ENCODE measurements at places on chromosomes 5 and 9. TPM values are rescaled to one million over a fixed set of nuclear protein-coding genes. Genes with fewer than 3 reads are reported as not detected.

Gene IFNK
- not detected for total RNA-seq

- no peaks in the 10 kb centered on the region for H3K27me3 ChIP-seq
- H3K4me1 ChIP-seq: no peaks in the 10 kb centered on the region
- no peak overlapping the region for H3K27ac ChIP-seq
- no peaks in the 10 kb centered on the region for H3K36me3 ChIP-seq
- DNase-seq: no peak
Observed at GRCh38 chr5:67773411-67774266, 441.9 kb upstream of the PIK3R1 start.

Gene PTGES
- 3.5 TPM for total RNA-seq

- H3K4me3 ChIP-seq: peak within 1 kb of the TSS; percentile 65
- peak; percentile 85 for DNase-seq
- H3K27me3 ChIP-seq: no peaks in the 10 kb centered on the region
- no peaks in the 10 kb centered on the region for H3K4me1 ChIP-seq
Observed at GRCh38 chr5:64505769-64506566, at the start of gene RGS7BP. Gene RGS7BP (plus strand): TSS chr5:64506015. CDS start chr5:64506625, 610 bp downstream.

Gene PCDHGA12
- 18.8 TPM for total RNA-seq

DNA sequence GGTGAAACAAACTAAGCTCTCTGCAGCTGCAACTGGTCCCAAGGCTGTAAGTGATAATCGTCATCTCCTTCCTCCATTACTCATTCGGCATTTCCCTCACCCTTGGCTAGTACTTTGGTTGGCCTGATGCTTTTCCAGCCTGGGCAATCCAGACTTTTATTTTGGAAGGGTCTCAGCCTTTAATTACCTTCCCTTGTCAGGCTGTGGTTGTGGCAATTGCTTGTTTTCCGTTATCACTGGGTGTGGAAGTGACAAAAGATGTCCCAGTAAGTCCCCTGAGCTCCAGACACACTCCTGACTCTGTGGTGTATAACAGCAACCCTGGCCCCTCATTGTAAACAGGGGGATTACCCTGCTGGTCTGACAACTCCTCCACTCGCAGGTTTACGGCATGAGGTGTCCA, 6.3 kb upstream of the FAF2 start:
- no peaks in the 10 kb centered on the region for H3K36me3 ChIP-seq
- H3K4me1 ChIP-seq: no peaks in the 10 kb centered on the region
- H3K27me3 ChIP-seq: no peaks in the 10 kb centered on the region
- no peak overlapping the region for H3K4me3 ChIP-seq
- no peak overlapping the region for H3K27ac ChIP-seq

Gene OR1Q1
- total RNA-seq: not detected

- peak; percentile 93 for DNase-seq
- no peaks in the 10 kb centered on the region for H3K36me3 ChIP-seq
- H3K4me3 ChIP-seq: peak within 1 kb of the TSS; percentile 89
- no peaks in the 10 kb centered on the region for H3K4me1 ChIP-seq
Observed at GRCh38 chr9:137590469-137591383, at the start of gene ZMYND19. Gene ZMYND19 (minus strand): TSS chr9:137590512. CDS start chr9:137590263, 249 bp downstream.

DNA sequence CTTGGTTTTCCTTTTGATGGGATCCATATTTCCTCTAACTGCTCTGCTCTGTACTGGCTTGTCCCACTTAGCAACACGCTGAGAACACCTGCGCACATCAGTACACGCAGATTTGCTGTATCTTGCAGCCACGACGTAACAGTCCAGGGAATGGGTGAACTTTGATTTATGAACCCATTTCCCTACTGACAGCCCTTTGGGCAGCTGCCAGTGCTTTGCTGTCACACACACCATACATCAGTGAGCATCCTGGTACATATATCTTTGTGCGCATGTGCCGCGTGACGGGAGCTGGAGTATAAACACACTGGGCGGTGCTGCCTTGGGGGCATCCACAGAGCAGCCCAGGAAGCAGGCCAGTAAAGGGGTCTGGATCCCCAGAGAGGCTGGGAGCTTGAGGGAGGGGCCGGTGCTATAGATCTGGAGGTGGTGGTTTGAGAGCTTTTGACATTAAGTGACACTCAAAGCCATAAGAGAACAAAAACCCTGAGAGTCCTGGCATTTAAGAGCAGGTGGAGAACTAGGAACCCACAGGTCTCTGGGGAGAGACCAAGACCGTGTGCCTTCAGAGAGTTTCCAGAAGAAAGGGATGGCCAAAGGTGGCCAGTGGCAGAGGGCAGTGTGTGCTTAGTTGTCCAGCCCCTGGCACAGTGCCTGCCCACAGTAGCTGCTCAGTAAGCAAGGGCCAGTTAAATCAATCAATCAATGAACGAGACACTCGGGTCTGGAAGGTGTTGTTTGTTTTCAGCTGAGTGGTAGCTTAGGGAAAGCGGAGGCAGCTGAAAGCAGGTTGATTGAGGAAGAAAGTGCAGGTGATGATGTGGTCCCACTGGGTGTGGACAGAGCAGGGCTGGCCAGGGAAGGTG, 53.7 kb downstream of the LMX1B start:
- DNase-seq: no peak
- no peak overlapping the region for H3K4me3 ChIP-seq
- no peaks in the 10 kb centered on the region for H3K27me3 ChIP-seq
- H3K4me1 ChIP-seq: no peaks in the 10 kb centered on the region
- H3K27ac ChIP-seq: no peak overlapping the region

DNA sequence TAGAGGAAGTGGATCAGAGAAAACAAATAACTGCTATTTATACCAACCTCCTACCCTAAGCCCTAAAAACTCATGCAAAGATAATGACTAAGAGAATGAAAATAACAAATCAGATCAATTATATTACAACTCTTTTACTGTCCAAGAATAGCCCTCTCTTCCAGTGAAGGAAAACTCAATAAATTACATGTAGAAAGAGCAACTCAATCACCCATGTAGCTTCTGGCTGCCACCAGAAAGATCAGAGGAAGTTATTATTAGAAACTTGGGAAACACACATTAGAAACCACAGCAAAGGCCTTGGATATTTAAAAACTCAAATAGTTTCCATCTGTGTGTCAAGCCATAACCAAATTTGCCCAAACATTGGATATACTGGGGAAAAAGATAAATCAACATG, 134.0 kb upstream of the TARS1 start:
- no peaks in the 10 kb centered on the region for H3K4me1 ChIP-seq
- no peak for DNase-seq
- no peak overlapping the region for H3K27ac ChIP-seq
- no peak overlapping the region for H3K4me3 ChIP-seq

Gene BTNL9
- 16.8 TPM for total RNA-seq

DNA sequence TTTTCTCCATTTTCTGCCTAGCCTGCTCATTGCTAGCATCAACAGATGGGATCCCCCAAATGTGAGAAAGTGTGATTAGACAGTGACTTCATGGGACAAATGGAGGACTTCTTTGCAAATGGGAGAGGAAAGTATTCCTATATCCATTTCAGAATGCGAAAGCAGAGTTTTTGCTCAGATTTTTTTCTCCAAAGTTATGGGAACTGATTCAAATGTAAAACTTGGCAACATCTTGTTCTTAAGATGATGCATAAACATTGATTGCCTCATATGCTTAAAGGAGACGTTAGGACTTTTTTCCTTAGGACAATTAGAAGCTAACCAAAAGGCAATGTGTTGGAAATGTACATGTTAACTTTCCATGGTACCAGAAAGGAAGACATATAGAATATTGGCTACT, 704.3 kb upstream of the ZNF608 start:
- no peak for DNase-seq
- no peaks in the 10 kb centered on the region for H3K4me1 ChIP-seq
- H3K36me3 ChIP-seq: no peaks in the 10 kb centered on the region
- no peak overlapping the region for H3K4me3 ChIP-seq
- no peak overlapping the region for H3K27ac ChIP-seq
- H3K27me3 ChIP-seq: no peaks in the 10 kb centered on the region

DNA sequence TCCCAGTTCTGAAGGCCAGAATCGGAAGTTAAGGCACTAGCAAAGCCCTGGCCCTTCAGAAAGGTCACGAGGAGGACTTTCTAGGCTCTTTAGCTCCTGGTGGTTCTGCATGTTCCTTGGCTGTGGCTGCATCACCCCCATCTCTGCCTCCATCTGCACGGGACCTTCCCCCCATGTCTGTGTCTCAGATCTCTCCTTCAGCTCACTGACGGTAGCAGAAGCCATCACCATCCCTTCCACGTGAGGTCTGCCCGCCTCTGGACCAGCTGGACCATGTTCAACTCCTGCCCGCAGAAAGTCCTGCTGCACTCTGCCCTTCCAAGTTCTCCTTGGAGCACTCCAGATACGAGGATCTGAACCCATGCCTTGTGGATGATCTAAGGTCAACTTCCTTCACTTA, 242.9 kb upstream of the IRX1 start:
- no peak overlapping the region for H3K4me3 ChIP-seq
- H3K36me3 ChIP-seq: no peaks in the 10 kb centered on the region
- no peaks in the 10 kb centered on the region for H3K4me1 ChIP-seq
- H3K27ac ChIP-seq: no peak overlapping the region
- H3K27me3 ChIP-seq: no peaks in the 10 kb centered on the region

Gene PCYOX1L
- 3.1 TPM for total RNA-seq

Gene GABRA1
- not detected for total RNA-seq

DNA sequence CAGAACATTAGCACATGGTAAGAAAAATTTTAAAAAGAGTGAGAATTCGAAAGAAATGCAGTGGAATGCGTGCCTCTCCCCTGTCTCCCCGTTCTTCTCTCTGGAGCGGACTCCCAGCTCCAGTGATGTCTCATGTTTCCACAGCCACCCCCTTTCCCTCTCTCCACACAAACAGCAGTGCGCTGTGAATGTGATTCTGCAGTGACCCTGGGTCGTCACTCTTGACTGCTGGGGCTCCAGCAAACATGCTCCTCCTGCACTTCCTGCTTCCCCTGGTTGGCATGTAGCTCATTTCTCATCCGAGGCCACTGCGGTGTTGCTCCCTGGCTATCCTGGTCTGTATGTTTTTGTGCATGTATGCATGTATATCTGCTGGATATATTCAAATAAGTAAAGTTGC, 13.3 kb downstream of the PHF2 start:
- peak; percentile 47 for DNase-seq
- no peak overlapping the region for H3K4me3 ChIP-seq
- H3K27me3 ChIP-seq: no peaks in the 10 kb centered on the region
- H3K27ac ChIP-seq: no peak overlapping the region

- no peaks in the 10 kb centered on the region for H3K27me3 ChIP-seq
- H3K4me1 ChIP-seq: peaks cover 9% of the 10 kb centered on the region
- no peak overlapping the region for H3K4me3 ChIP-seq
Observed at GRCh38 chr5:57442080-57442839, 40.4 kb downstream of the ACTBL2 start.

Gene OLFM1
- 63.0 TPM for total RNA-seq

DNA sequence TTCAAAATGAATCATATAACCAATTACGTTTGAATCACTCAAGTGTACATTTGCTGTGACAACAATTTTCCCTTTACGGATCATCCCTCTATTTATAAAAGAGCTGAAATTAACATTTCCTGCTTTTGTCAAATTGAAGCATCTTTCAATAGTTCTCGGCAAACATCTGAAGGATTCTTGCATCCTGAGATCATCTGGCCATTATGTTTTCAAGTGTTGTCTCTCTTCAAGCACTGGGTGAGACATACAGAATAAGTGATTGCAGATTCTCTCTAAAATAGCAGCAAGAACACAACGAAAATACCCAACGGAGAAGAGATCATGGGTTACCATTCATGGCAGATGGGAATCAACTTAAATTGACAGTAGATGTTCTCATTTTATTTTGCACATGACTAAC, 283.4 kb upstream of the GRAMD2B start:
- H3K27ac ChIP-seq: no peak overlapping the region
- H3K27me3 ChIP-seq: no peaks in the 10 kb centered on the region
- H3K36me3 ChIP-seq: no peaks in the 10 kb centered on the region
- no peak overlapping the region for H3K4me3 ChIP-seq

Gene SLC6A18
- total RNA-seq: not detected

DNA sequence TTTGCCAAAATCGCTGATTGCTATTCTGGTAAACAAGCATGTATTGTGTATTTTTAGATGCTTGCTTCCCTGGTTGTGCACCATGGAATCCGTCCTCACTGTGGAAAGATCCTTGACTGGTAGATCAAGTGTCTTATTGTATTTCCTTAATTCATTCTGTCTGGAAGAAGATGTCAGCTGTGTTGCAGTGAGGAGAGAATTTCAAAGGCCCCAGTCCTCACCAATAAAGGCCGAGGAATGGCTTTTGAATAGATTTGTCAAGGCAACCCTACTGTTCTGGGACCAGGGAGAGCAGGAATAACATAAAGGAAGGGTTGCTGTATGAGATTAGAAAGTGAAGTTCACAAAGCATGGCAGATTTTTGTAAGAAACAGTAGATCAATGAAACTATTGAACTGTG, 36.2 kb upstream of the POU5F2 start:
- DNase-seq: no peak
- no peaks in the 10 kb centered on the region for H3K27me3 ChIP-seq
- peaks cover 6% of the 10 kb centered on the region for H3K36me3 ChIP-seq
- H3K27ac ChIP-seq: no peak overlapping the region
- H3K4me1 ChIP-seq: no peaks in the 10 kb centered on the region
